ENCODE measurements at places on chromosomes 1 and 21.

DNA sequence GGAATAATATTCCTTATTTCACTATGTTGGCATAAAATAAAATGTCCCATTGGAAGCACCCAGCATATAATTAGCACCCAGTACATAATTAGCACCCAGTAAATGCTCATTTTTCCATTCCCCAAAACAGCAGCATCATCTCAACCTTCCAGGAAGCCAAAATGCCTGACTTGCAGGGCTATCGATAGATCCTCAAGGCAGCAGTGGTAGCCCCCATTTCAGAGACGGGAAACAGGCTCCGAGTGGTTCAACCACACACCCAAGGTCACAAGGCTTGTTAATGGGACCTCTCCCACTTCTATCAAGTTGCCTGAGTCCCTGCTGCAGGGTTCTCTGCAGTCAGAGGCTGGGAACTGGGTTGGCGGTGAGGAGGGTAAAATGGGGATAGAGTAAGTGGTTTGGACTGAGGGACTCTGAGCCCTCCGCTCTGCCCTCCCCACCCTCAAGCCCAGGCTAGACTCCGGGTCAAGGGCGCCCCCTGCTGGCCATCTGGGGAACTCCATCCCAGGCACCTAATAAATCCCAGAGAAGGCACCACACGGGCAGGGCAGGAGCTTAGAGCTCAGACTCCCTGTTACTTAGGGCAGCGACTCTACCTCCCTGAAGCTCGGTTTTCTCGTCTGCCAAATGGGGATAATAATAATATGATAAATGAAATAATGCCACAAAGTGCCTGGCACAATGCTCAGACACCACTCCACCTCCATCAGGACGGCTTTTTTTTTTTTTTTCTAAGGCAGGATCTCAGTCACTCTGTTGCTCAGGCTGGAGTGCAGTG is 21.9 kb upstream of the LAPTM5 start:
- no peak for DNase-seq

GRCh38 chr1:54300401-54300800 is 100.4 kb downstream of the MRPL37 start:
- no peak for DNase-seq

- no peak for DNase-seq
Observed at GRCh38 chr1:230823931-230824381, 44.4 kb downstream of the C1orf198 start.

GRCh38 chr1:68136187-68136586 is 85.8 kb upstream of the DIRAS3 start:
- DNase-seq: no peak

- no peak for DNase-seq
Observed at GRCh38 chr1:218548764-218549163, 203.6 kb downstream of the TGFB2 start.

DNA sequence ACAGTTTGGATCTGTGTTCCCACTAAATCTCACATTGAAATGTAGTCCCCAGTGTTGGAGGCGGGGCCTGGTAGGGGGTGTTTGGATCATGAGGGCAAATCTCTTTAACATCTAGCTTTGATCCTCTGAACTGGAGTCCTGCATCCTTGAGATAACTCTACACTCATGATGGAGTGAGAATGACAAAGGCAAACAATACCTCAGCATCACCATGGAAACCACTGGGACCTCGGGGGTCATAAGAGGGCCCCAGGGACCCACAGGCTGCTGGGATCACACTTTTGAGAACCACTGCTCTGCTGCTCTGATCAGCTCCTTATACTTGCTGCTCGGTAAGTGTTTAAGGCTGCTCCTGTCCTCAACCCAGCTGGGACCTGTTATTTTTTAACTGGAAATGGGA is 13.4 kb upstream of the OBSCN start:
- DNase-seq: no peak

GRCh38 chr1:119363162-119363561 is 5.4 kb upstream of the HAO2 start:
- DNase-seq: no peak

DNA sequence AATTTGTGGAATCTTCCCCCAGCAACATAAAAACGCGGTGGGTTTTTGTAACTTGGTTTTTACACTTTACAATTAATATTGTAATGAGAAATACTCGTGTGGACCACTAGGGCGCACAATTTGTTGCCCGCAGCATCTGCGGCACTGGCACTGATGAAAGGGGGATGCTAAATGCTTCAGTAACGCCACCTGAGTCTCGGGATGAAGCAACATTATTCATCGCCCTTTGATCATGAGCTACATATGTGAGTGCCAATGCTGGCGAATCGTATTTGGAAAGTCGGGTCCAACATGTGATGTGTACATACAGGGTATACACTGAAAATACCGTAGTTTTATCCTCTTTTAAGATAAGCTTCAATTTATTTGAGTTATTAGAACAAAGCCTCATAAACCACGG is 34.2 kb upstream of the COX20 start:
- DNase-seq: no peak

- DNase-seq: no peak
Observed at GRCh38 chr1:89791064-89791726, 29.6 kb upstream of the LRRC8D start.

DNA sequence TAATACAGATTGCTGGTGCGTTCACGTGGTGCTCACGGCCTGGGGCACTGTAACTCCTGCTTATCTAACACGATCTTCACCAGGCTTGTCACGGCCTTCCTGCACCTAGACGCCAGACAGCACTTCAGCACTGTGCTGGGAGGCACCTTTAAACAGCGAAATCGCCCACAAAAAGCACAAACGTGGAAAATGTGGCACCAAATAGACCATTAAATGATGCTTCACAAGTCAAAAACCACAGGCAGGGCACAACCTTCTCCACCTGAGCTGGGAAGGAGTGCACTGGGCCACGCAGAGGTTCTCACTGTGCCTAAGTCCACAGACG is 20.0 kb downstream of the IBA57 start:
- no peak for DNase-seq

DNA sequence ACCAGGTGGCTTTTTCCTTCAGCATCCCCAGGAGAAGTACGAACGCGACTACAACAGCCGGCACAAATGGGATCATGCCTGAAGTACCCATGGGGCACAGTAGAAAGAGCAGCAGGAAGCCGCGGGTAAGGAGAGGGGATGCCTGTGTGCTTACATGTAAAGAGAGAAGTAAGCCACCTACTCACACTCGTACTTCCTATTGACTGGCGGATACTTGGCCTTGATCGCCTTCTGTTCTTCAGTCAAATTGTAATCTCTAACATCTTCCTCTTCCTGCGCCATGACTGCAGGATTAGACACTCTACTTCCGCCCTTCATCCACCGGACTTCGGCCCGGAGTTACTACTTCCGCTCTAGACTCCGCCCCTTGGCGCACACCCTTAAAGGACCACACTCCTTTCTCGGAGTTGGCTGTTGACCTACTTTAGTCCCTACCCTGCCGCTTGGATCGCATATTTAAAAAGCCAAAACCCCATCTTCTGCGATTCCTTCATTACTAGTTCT is at the start of gene ZBTB8OS:
ZBTB8OS (minus strand) TSS at position 303 of the 504 bp plus-strand sequence; CDS start at position 282, 21 bp downstream.
- DNase-seq: peak; percentile 70

DNA sequence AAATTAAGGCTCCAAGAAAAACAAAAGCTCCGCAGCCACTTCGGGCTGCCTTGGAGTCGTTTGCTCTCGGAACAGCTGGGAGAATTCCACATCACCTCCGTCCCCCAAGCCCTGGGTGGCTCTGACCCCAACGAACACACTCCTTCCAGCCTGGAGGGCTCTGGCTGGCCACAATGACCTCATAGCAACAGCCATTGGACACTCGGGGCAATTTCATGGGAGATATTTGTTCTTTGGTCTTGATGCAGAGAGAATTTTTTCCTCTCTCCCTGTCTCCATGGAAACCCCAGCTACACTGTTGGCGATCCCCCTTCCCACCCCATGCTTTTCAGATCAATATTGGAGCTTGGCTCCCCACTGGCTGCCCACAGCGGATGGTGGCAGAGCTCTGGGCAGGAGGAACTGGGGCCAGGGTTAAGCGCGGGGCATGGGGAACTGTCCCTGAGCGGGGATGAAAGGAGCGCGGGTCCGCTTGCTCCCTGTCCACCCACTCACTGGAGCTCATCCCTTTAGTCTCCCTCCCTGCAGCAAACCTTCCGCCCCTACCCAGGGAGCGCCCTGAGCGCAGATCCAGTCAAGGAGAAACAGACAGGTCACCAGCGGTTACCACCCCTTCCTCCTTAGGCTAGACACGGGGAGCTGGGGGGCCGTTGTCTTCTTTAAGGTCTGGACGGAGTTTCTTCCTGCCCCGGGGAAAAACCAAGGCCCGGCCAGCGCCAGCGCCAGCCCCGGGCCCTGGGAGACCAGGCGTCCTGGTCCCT is 1.2 kb downstream of the WNT4 start:
- DNase-seq: no peak

DNA sequence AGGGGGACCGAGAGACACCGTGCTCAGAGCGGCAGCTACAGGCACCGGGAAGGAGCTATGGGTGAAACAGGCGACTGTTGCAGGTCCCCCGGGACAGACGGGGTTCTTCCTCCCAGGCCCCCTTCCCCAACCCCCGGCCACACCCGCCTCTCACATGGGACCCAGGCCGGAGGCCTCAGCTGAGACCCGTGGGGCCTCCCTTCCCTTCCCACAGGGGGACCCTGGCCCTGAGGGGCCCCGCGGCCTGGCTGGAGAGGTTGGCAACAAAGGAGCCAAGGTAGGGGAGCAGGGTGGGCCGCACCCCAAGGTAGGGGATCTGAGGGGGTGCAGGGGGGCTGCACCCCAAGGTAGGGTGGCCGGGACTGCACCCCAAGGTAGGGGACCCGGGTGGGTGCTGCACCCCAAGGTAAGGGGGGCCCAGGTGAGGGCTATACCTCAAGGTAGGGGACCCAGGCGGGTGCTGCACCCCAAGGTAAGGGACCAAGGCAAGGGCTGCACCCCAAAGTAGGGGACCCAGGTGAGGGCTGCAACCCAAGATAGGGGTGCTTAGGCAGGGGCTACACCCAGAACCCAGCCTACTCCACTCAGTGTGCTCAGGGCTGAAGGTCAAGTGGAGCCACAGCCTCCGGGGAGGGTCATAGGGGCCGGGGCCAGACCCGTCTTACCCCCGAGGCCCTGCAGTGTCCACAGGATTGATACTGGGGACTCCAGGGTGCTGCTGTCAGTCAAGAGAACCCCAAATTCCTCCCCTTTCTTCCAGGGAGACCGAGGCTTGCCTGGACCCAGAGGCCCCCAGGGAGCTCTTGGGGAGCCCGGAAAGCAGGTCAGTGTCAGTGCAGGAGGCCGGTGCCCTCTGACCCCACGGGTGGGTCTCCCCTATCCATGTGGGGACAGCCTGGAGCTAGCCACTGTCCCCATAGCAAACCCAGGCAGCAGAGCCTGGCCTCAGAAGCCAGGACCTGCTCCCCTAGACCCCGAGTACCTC is 22.7 kb downstream of the COL6A2 start:
- no peak for DNase-seq

GRCh38 chr1:71047635-71048607 is at the start of gene PTGER3:
Gene PTGER3 (minus strand): TSS chr1:71047816. CDS start chr1:71047577, 239 bp downstream.
- DNase-seq: no peak

- DNase-seq: no peak
Observed at GRCh38 chr1:165527251-165528007, 16.4 kb upstream of the LRRC52 start.

DNA sequence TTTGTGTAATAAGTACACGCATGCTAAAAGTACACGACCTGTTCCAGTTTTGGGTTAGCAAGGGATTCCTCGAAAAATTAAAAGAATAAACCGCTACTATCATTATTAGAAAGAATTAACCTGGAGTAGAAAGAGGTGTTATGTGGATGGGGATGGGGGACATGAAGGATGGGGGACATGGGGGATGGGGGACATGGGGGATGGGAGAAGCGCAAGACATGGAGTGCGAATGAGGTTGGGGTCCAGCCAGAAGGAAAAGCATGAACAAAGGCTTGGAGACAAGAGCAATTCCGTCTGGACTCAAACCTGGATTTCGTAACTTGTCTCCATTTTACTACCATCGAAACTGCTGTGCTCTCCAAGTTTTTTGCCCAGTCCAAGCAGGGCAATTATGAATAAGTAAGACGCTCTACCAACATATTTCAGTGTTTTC is 591 bp upstream of the KDM1A start:
- DNase-seq: no peak

- DNase-seq: no peak
Observed at GRCh38 chr1:37468037-37468436, 6.3 kb upstream of the ZC3H12A start.

DNA sequence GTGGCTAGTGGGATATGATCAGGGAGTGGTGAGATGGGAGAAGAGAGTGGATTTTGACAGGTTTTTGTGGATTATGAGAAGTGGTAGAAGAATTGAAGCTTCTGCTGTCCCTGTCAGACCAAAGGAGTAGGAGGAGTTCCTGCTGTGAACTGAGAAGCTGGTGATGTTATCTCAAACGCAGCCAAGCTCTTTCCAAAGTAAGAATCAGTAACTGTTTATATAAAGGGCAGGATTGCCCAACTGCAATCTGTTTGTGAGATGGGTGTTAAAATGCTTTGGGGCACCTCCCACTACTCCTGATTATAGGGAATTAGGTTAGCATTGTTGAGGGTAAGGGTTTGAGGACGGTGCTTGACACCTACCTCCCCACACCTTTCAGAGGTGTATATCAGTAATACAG is 60.5 kb upstream of the USP25 start:
- peak; percentile 51 for DNase-seq

GRCh38 chr1:10774615-10775310 is 21.7 kb downstream of the CASZ1 start:
- DNase-seq: no peak

DNA sequence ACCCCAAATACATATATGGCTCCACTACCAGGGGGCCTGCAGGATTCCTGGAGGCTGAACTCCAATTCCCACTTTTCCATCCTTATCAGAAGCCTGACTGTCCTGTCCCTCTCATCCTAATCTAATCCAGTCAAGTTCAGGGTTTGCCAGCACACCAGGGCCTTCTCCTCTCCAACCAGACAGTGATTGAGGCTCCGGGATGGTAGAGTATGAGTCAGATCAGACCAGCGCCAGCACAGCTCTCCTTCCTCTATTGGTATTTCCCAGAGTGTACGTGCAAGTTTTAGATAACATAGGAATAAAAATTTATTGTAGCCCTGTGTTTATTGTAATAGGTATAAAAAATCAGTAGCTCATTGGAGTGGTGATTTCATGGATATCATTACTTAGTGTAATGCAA is 24.5 kb upstream of the RCSD1 start:
- no peak for DNase-seq

GRCh38 chr1:93434088-93434487 is 13.8 kb upstream of the FNBP1L start:
- DNase-seq: no peak

- no peak for DNase-seq
Observed at GRCh38 chr1:69492286-69492685, 75.4 kb upstream of the LRRC7 start.

GRCh38 chr1:85022700-85023099 is 25.6 kb downstream of the MCOLN3 start:
- DNase-seq: no peak

- no peak for DNase-seq
Observed at GRCh38 chr1:101262630-101263348, 26.0 kb downstream of the S1PR1 start.

DNA sequence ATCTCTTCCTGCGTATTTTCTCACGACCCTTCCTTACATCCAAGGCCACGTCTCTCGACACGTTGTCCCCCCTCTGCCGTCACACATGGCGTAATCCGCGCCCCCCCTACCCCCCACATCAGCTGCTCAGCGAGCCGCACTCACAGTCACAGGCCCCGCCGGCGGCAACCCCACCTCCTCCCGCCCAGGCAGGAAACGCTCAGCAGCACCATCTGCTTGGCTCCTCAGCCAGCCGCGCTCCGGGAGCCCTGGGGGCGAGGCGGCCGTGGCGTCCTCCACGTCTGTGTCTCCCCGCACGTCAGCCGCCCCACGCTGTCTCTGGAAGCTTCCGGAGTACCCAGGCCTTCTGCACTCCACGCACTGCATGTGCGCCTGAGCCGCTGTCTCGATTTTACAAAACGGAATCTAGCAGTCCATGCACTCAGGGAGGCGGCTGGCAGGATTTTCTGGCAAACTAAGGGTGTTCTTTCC is 64.6 kb downstream of the SIK1 start:
- peak; percentile 80 for DNase-seq
